ENCODE measurements at places on chromosomes 5 and 9.

DNA sequence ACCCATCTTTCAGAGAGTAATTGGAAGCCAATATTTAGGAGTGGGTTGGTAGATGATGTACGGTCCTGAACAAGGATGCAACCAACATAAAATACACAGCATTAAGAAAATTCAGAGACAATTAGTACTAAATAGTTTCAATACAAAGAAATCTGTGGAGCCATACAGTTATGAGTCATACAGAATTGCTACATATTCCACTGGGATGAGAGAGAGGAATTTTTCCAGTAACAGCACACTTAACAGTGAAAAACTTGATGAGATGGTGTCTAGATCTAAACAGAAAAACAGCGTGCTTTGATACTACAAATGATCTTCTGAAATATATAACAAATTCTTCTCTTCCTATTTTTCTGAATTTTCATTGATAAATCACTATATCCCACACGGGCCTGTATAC, 1999.3 kb upstream of the CDH9 start:
- DNase-seq = no peak

GRCh38 chr5:139340051-139340450, 1.6 kb upstream of the PAIP2 start:
- no peak for DNase-seq

GRCh38 chr9:80951675-80952074, 737.7 kb downstream of the TLE1 start:
- DNase-seq = no peak

DNA sequence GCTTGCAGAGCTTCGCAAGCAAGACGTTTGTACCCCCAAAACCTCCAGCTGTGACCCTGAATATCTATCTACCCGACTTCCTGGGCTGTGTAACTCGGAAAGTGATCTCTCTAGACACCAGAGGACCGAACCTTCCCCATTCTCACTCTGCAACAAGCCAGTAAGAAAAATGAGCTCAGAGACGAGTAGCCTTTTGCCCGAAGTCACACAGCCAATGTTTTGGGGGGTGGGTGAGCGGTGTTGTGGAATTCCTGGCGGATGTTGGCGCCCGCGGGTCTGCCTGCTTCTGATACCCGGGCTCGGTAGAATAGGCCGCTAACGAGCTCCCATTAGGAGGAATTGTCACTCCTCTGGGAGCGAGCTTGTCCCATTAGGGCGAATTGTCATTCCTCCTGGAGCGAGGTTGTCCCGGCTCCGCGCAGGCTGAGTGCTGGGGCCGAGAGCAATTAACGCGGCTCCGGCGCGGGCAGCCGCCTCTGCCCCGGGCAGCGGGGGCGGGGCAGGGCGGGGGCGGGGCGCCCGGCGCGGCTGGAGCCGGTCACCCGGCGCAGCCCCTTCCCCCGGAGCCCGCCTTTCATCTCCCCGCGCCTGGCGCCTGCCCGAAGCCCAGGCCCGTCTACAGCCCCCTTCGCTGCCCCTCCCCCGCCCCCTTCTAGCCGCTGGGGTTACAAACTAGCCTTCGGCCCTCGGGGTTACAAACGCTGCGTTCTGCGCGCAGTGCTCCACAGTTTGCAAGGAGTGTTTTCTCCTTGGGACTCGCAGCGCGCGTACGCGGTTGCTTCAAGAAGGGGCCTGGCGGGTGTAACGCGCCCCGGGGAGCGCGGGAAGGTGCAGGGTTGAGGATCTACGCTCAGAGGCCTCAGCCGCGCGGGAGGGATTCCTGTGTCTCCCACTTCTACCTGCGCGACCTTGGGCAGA, 3.5 kb upstream of the MSX2 start:
- DNase-seq = no peak

- DNase-seq = no peak
These were observed 267.5 kb downstream of the ZSWIM6 start for GRCh38 chr5:61599370-61600122.

DNA sequence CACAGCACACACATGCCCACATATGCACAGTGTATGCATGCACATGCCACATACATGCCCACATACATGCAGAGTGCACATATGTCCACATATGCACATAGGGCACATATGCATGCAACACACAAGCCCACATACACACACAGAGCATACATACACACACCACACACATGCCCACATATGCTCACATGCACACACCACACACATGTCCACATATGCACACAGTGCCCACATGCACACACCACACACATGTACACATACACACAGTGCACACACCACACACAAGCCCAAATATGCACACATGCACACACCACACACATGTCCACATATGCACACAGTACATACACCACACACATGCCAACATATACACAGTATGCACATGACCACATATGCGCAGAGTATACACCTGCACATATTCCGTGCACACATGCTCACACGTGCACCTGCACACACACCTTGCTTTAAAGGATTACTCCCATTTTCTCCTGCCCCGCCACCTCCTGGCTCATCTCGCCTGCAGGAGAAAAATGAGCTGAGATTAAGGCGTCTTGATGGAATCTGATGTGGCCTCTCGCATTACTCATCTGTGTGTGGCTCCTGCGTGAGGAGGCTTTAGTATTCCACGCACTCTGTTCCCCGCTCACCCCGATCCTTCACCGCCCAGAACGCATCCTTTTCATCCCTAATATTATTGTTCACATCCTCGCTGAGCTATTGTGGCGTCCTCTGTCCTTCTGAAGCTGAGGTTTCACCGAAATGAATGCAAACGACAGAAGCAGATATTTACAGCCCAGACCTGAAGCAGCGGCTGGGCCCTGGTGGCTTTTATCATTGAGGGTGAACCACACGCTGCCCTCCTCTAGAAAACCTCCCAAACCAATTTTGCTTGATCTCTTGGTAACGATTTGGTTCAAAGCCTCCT, 182.7 kb downstream of the OLFM1 start:
- DNase-seq = no peak

DNA sequence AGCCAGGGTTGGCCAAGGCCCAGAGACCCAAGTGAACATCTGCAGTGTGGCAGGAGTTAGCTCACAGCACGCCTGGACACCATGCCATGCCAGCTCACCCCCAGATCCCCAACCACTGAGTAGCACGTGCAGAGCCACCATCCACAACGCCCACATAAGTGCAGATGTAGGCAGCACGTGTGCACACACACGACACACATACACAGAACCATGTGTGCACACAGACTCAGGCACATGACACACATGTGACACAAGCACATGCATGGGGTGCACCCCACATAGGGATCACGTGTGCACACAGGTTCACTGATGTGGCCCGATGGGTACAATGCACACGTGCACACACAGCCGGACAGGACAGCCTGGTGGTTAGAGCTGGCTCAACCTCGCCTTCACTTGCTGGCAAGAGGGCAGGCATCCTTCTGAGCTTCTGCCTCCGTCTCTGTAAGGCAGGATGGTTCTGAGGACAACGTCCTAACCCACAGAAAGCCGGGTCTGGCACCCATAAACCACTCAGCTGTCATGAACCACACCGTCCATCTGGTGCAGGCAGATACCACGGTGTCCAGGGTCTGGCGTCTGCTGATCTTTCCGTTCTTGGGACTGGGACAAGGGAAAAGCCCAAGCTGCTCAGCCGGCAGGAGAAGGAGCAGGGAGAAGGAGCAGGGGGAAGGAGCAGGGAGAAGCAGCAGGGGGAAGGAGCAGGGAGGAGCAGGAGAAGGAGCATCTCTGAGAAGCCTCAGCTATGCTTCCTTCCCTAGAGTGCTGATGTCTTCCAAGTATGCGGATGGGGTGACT, 12.0 kb downstream of the LRRC26 start:
- no peak for DNase-seq

GRCh38 chr5:146107901-146108300, 2.5 kb upstream of the PLAC8L1 start:
- DNase-seq = no peak

DNA sequence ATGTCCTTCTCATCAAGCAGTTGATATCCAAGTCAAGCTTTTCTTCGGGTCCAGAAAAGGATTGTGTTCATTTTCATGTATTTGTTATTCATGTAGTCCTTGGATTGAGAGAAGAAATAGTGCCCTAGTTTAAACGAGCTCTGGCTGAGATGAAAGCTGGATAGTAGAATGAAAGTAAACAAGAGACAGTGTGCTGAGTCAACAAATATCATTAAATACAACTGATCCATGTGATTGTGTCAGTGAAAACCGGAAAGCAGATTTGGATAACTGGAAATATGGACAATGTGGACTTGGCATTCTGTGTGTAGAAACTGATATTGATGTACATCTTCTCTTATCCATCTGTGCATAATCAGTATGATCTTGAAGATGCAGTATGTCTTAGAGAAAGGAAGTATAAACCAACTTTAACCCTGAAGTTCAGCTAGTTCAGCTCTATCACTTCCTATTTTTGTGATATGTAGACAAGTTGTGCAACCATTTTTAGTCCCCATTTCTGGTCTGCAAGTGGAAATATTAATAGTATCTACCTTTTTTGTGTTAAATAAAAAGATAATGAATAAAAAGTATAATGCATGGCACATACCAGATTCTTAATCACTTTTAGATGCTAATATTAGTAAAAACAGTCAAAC, 4.4 kb downstream of the MUSK start:
- DNase-seq = no peak

DNA sequence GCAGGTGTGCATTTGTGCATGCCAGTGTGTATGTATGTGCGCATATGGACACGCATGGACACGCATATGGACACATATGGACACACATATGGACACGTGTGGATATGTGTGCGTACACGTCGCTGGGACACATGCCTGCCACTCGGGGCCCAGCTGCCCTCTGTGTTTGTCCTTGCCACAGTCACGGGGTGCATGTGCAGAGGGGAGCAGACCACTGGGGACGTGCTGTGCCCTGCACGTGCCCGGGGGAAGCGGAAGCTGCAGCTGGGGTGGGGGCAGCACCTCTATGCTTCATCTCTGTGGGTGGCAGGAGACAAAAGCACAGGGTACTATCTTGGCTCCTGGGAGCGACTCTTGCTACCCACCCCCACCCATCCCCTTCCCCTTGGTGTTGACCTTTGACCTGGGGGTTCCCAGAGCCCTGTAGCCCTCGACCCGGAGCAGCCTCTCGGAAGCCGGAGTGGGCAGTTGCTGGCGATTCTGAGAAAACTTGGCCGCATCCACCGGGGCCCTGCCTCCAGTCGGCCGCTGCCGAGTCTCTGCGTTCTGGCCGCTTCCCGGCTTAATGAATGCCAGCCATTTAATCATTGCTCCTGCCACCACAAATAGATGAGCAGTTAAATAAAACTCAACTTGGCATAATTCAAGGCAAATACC, 2.4 kb upstream of the SLC6A18 start:
- DNase-seq = no peak

- DNase-seq = no peak
These were observed 222.1 kb downstream of the GOLPH3 start for GRCh38 chr5:31952067-31952466.

- DNase-seq = no peak
These were observed 13.4 kb downstream of the OXCT1 start for GRCh38 chr5:41856644-41857491.

DNA sequence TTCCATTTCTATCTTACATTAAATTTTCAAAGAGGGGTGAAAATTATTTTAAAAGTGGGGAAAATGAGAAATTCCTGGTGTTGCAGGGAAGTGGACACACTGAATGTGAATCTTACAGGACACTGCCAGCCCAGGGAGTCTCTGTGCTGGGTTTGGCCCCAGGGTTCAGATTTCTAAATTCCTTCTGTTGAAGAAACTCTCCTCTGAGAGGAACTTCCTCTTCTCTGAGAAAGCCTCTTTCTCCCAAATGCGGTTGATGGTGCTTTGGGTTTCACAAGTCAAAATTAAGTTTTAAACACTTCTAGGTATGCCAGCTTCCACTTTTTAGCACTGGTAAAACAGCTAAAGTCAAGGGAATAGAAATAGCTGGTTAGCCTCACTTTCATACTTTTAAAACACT, 317.9 kb upstream of the ITGA1 start:
- no peak for DNase-seq

- DNase-seq = no peak
These were observed 929 bp downstream of the SH3PXD2B start for GRCh38 chr5:172453206-172453985.

DNA sequence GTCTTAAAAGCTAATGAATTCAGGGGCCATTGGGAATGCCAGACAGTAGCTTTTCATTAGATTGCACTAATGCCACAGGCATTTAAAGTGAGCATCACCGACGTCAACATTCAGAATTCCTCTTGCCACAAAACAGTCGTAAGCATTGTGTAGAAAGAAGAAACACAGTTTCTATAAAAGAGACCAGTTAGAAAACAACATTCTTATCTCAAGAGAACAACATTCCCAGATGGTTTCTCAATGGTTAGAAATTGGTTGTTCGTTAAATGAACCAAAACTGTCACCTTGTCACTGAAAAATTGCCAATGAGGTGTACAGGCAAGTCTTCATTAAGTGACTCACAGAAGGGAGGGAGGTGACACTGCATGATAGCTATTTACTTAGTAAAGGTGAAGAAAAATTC, 401.6 kb upstream of the PRR16 start:
- no peak for DNase-seq

DNA sequence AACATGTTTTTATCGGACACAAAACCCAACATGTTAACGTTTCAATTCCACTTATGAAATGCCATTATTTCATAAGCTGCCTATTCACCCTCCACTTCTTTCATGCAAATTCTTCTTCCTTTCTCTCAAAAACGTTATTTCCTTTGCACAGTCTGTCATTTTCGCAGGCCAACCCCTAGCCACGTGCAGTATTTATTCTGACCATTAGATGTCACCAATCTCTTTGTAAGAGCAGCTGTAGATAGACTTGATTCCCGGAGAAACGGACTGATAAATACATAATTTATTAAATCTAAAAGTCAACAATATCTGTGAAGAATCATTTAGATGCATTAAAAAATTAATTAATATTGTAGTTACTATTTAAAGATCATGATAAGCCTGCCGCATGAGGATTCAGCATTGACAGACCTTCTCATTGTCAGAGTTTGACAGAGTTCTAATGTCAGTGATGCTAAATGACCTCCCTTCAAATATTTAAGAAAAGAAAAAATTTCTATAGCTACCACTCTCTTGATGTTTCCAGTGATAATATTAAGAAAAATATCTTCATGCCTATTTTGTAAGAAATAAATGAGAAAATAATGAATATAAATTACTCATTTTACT, 933.6 kb downstream of the CDH12 start:
- DNase-seq = no peak

DNA sequence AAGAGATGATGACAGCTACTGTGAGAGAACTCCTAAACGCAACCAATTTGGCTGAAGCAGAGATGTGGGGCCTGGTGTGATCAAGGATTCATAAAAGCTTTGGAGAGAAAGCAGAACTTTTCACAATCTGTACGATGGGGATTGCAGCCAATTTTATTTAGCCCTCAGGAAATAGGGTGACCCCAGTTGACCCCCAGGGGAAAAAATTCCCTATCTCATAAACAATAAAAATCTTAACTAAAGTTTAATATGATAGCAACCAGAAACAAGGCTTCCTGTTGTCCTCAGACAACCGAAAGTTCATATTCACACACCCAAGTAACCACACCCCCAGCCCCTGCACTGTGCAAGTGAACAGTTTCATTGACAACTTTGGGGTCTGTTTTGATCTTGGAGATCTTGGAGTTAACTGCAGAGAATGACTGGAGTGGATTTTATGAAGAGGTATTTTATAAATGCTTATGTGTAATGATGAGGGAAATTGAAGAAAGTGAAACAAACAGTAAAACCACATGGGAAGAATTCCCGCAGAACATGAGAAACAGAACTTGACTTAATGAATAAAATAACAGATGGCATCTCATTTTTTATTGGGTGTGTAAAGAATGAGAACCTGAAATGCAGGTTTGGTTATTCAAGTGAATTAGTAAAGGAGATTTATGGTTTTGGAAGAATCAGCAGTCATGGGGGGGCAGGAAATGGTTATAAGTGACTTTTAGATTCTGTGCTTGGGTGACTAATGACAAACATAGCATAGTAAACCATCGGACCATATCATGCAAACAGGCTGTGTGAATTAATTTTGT, 94.5 kb downstream of the PDE4D start:
- no peak for DNase-seq

Data from cortex of kidney (tissue), 1 donor.